ENCODE measurements at places on chromosomes 16 and 17. TPM values are rescaled to one million over a fixed set of nuclear protein-coding genes. Genes with fewer than 3 reads are reported as not detected.

Gene CBFA2T3
- 1.1 TPM for total RNA-seq

Gene ACSM2A
- total RNA-seq, result not detected

Gene SHBG
- total RNA-seq, result not detected

Gene GABARAPL2
- 82.3 TPM for total RNA-seq

Gene SLC16A5
- 6.0 TPM for total RNA-seq

Gene UMOD
- total RNA-seq, result not detected

Gene CNGB1
- not detected for total RNA-seq

Gene HIGD1B
- total RNA-seq, result not detected

Gene CRHR1
- total RNA-seq, result 0.32 TPM

Gene NPB
- 0.27 TPM for total RNA-seq

Gene PRCD
- not detected for total RNA-seq

Gene ELOB
- total RNA-seq, result 218 TPM

Gene OR3A3
- not detected for total RNA-seq

Gene CCDC43
- 35.3 TPM for total RNA-seq

Gene CMIP
- 35.5 TPM for total RNA-seq

Gene C17orf67
- 2.5 TPM for total RNA-seq

Gene PRR35
- total RNA-seq, result not detected

Gene GPT2
- 11.1 TPM for total RNA-seq

Gene FBXL20
- 19.5 TPM for total RNA-seq

Gene TP53TG3F
- not detected for total RNA-seq

Gene MYADML2
- total RNA-seq, result not detected

Gene C16orf86
- 2.1 TPM for total RNA-seq

Gene PNMT
- total RNA-seq, result 0.64 TPM

Gene MYH2
- total RNA-seq, result not detected

Gene INCA1
- total RNA-seq, result 0.53 TPM

Gene SYT17
- total RNA-seq, result not detected

Gene KRTAP9-2
- total RNA-seq, result not detected

Gene WFIKKN2
- not detected for total RNA-seq

Gene ZP2
- total RNA-seq, result not detected

Gene ADAM11
- total RNA-seq, result 1.3 TPM

Gene KRT32
- not detected for total RNA-seq

Gene FOXJ1
- total RNA-seq, result 0.46 TPM

Gene WNT3
- total RNA-seq, result 0.16 TPM

Gene SMIM36
- not detected for total RNA-seq

Gene MYH13
- total RNA-seq, result not detected

Gene KCNJ16
- total RNA-seq, result not detected

Gene TAC4
- not detected for total RNA-seq

Gene KRT9
- not detected for total RNA-seq

Gene TBC1D3C
- not detected for total RNA-seq

Gene DNAH2
- 0.19 TPM for total RNA-seq

Gene MT4
- total RNA-seq, result not detected

Gene SEC14L1
- 103 TPM for total RNA-seq
